ENCODE measurements at places on chromosomes 13 and 19.

- no peak for DNase-seq
Measured at GRCh38 chr13:33026489-33027152, 10.4 kb downstream of the KL start.

DNA sequence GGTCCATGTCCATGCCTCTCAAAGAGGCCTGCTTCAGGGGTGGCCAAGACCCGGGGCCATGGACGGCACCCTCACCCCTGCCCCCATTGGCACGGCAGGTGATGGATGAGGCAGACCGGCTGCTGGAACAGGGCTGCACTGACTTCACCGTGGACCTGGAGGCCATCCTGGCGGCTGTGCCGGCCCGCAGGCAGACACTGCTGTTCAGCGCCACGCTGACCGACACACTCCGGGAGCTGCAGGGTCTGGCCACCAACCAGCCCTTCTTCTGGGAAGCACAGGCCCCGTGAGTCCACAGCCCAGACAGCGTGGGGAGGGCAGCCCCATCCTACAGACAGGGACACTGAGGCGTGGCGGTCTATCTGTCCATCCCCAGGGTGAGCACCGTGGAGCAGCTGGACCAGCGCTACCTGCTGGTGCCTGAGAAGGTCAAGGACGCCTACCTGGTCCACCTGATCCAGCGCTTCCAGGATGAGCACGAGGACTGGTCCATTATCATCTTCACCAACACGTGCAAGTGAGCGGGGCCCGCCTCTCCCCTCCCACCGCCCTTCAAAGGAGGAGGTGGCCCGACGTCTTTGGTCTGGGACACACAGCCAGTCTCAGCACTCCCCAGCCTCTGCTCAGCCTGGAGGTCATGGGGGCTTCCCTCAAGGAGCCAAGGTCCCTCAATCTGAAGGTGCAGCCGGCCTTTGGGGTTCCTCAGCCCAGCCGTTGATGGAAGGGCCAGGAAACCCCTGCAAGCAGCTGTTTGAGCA is 2.9 kb downstream of the DDX49 start:
- no peak for DNase-seq

GRCh38 chr13:113562844-113563243 is 21.7 kb upstream of the TFDP1 start:
- DNase-seq, result peak; percentile 40

- DNase-seq, result no peak
Measured at GRCh38 chr13:97834250-97834649, 119.2 kb upstream of the IPO5 start.

DNA sequence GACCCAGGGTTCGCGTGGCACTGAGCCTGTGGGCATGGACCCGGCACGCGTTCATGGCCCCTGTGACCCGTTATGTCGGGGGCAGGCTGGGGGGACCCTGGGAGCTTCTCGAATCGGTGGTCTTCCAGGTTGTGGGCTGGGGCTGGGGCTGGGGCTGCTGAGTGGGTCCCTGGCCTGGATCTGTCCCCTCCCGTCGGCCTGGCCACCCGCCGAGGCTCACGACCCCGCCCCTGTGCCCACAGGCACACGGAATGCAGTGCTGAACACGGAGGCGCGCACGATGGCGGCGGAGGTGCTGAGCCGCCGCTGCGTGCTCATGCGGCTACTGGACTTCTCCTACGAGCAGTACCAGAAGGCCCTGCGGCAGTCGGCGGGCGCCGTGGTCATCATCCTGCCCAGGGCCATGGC is 6.5 kb downstream of the NCLN start:
- no peak for DNase-seq

DNA sequence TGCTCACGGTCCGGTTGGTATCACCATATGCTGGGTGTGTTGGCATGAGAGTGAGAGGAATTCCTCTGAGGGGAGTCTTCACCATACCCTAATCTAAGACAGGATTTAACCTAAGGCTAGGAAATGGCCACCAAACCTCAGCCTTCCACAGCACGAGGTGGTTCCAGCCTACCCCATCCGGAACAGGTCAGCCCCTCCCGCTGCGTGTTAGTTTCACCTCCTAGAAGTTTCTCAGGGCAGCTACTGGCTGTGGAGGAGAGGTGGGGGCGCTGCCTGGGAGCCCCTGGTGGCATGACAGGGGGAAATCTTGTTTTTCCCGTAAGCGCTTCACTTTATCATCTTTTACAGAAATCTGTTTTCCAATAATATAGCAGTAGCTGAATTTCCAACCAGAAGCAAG is 55.1 kb downstream of the RGCC start:
- no peak for DNase-seq

GRCh38 chr19:32471095-32471494 is 65.5 kb downstream of the DPY19L3 start:
- no peak for DNase-seq

- no peak for DNase-seq
Measured at GRCh38 chr13:79966493-79966895, 374.4 kb downstream of the SPRY2 start.

DNA sequence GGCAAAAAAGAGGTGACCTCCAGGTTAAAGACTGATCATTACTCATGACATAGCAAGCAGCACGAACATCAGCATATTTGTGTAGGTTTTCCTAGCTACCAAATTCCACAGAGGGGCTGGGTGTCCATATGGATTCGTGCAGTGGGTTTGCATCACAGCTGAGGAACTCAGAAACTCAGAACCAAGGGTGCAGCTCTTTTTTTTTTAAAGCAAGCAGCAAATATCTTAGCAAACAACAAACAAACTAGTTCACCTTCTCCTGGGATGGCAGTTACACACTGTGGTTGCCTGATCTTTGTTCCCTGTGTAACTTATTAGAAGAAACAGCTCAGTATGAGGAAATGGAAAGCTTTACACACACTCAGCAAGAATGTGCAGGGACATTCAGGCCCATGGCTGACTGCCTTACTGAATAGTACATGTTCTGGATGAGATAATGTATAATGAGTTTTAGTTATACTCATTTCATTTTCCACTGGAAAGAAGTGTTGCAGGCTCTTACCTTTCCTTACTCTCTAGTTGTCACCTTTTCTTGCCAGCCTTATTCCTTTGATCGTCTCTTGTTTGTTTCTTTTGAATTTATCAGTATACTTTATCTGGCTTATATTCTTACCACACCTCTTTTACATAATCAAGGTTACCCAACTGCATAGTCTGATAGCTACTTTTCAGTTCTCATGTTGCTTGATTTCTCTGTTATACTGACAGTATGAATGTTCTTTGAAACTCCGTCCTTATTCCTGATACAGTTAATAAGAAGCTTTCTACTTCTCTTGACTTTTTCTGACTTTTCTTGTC is 4.3 kb downstream of the NDFIP2 start:
- DNase-seq, result no peak

DNA sequence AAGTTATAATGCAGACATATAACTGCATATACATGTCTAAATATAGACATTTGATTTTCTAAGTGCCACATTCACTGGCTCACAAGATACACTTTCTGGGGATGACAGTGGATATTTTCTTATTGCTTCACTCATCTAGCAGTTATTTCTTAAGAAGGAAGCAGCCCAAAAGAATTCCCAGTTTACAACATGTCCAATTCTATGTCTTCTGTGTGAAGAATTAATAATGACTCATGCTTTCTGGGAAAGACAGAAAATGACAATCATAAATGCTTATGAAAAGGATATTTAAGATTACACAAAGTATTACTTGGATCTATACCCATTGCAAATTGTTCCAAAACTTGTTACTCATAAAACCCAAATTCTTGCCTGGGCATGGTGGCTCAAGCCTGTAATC is 543.4 kb downstream of the SUCLA2 start:
- DNase-seq, result no peak
